ENCODE measurements at places on chromosomes 7 and 10.

GRCh38 chr10:63382066-63382465 lies 83.7 kb downstream of the JMJD1C start:
- DNase-seq, result peak; percentile 29

- DNase-seq, result no peak
These were observed 55.4 kb upstream of the IGFBP3 start for GRCh38 chr7:45976485-45976856.

DNA sequence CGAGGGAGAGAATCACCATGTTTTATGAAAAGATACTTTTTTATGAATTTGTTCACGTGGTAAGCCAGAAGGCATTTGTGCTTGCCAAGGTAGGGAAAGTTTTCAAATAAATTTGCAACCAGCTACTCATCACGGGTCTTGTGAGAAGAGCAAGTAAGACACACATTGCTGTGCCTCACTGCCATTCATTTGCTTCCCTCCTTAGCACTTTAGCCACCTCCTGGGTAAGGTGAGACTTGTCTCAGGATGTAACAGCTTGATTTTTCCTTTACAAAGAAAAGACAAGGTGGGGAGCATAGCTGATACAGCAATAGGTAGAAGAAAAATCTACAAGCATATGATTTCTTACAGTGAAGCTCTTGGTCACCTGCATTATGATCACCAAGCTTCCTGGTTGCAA lies 342.4 kb upstream of the GRM3 start:
- DNase-seq, result no peak

DNA sequence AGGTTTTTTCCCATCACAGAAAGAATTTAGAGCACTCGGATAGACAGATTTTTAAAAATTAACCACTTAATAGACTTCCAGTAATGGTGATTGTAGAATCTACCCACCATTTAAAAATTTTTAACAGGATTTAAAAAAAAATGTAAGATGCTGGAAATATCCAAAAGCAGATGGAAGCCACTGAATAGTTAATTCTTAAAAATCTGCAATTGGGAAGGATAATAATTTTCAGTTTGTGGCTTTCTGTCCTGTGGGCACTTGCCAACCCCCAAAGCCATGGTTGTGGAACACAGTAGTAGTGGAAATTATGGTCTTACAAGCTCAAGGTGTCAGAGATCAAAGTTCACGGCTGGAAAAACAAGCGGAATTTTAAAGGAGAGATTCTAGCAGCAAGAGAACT lies 101.0 kb upstream of the SP4 start:
- DNase-seq, result no peak

GRCh38 chr7:11698384-11698871 lies 133.6 kb downstream of the THSD7A start:
- DNase-seq, result no peak

DNA sequence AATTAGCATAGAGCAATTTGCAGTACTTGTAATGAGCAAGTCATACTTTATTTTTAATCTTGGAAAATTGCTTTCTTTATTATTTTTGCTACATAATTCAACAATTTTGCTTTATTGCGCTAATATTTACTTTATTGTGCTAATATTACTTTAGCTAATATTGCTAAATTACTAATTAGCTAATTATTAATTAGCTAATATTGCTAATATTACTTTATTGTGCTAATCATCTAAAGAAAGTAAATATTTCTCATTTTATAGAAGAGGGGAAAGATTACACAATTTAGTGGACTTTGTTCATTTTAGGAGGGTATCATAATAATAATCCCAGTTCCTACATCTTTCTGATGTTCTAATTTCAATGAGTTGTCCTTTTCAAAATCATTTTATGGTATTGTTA lies 61.2 kb downstream of the RUNDC3B start:
- DNase-seq, result no peak

DNA sequence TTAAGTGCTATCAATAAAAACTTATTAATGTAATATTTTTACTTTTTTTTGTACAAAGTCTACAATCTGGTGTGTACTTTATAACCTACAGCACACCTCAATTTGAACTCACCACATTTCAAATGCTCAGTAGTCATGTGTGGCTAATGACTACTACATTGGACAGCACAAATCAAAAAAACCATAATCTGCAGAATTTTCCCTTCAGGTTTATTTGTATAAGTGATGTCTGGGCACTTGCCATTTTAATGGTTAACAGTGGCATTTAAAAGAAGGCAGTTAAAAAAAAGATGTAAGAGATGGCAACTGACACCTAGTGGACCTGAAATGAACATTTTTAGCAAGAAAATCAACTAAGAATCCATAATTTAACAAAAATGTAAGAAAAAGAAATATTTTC lies 124.6 kb upstream of the NRBF2 start:
- DNase-seq, result no peak

DNA sequence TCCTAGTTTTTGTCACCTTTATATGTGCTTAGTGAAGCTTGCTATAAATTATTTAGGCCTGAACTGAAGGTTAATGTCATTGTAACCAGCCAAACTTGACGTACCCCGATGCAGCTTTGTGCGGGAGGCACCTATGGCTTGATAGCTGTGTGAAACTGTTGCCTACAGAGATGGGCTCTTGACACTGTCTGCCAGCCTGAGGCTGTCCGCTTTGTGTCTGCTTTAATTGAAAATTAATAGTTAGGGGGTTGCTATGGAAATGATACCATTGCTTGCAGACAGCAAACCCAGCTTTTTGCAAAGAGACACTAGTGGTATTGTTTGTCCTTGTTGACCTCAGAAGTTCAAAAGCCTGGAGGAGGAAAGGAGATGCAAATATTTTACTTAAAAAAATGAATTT lies 2.1 kb upstream of the FOXP2 start:
- no peak for DNase-seq

GRCh38 chr10:62017491-62017870 lies 116.0 kb downstream of the ARID5B start:
- no peak for DNase-seq

DNA sequence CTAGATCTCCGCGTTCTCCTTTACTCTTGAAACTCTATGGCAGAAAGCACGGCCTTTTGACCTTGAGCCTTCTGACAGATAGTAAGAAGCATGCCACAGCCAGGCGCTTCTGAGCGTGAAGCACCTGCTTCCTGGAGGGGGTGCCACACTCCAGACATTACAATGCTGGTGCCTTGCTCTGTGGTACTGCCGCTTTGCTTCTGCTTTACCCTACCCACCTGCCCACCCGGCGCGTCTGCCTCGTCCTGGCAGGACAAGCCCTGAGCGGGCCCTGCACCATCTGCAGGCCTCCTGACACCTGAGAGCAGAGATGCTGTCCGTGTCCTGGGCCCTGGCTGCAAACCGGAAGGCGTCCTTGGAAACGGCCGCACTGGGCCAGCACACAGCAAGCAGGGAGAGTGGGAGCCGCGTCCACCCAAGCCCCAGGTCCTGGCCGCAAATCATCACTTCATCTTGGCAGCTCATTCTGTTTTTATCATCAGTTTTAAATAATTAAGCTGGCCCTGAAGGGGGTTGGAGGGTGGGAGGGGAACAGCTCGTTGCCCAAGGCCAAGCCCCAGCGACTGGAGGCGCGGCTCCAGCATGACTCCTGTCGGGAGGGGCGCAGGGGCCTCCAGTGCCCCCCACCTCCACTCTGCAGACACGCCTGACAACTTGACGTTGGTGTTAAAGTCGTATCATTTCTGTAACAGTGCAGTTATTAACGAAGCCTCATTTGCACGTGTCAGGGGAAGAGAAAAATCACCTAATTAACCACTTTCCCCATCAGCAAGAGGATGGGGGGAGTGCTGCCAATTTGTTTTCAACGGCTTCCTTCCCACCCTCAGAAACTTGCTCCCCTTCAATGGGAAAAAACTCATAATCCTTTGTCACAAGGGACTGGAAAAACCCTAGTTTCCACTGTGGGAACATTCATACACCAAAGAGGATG lies 132.2 kb downstream of the MAD1L1 start:
- no peak for DNase-seq

- DNase-seq, result no peak
These were observed 76.3 kb downstream of the FOXI2 start for GRCh38 chr10:127813290-127813689.

DNA sequence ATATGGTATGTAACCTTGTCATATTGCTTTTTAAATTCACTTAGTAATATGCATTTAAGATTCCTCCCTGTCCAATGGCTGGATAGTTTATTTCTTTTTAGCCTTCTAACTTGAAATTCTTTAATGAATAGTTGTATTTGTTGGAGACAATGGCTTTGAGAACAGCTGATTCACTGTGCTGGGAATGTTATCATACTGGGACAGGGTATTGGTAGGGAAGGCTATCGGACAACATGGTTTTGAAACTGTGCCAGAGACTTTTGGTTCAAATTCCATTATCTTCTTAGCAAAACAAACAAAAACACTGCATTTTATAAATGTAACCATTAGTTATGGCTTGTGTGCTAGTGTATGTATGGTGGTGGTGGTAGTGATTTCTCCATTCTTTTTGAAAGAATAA lies 517.1 kb upstream of the ANKRD30A start:
- DNase-seq, result no peak

DNA sequence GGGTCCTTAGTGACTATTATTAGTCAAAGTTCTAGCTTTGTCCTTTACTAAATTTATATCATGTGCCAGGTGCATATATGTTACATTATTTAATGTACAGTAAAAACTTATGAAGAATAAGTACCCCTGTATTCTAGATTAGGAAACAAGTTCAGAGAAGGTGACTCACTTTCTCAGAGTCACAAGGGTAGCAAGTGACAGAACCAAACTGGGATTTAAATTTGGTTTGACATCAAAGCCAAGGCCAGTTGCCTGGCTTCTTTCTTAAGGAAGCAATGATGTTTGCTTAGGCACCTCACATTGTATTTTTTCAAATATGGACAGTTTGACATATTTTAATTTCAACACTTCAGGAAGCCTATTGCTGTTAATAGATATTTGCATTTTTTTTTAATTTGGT lies 2.5 kb downstream of the LSM8 start:
- peak; percentile 22 for DNase-seq

DNA sequence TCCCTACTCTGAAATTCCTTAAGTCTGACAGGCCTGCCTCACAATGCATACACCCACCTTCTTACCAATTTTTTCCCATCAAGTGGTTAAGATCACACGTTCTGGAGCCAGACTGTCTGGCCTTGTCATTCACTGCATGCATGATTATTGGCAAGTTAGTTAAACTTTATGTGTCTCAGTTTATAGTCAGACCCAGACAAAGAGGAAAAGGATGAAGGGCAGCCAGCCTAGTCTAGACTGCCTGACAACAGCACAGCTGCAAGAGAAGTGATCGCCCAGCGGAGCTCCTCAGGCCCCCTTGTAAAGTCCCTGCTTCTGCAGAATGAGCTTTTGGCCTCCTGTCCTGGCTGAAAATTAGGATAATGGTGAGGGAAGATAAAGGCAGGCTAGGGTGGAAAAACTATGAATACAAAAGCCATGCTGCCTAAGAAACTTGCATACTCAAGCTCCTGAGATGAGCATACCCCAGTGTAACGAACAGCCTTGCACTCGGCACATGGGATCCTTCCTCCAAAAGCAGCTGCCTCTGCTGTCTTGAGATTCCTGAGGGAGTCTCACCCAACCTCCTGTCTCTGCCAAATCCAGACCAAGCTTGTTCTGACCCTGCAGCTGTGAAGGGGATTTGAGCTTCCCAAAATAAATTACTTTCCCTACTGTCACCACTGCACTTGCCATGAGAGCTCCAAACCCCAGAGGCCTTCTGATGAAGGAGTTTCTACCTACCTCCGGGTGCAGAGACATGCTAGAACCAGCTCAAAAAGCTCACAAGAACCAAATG lies 26.7 kb upstream of the MRLN start:
- no peak for DNase-seq

DNA sequence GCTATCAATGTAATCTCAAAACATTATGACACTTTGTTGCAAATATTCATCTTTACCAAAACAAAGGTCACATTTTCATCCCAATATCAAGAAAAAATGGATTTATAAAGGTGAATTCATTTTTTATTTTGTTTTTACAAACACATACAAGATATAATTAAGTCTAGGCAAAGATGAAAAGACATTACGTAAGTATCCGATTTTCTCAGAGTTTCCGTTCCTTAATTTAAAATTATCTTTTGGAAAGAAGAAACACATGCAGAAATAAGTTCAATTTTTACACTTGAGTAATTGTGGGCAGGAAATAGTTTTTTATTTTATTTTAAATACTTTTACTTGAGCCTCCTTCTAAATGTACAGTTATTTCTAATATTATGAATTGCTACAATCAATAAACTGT lies 24.6 kb downstream of the RTKN2 start:
- no peak for DNase-seq

DNA sequence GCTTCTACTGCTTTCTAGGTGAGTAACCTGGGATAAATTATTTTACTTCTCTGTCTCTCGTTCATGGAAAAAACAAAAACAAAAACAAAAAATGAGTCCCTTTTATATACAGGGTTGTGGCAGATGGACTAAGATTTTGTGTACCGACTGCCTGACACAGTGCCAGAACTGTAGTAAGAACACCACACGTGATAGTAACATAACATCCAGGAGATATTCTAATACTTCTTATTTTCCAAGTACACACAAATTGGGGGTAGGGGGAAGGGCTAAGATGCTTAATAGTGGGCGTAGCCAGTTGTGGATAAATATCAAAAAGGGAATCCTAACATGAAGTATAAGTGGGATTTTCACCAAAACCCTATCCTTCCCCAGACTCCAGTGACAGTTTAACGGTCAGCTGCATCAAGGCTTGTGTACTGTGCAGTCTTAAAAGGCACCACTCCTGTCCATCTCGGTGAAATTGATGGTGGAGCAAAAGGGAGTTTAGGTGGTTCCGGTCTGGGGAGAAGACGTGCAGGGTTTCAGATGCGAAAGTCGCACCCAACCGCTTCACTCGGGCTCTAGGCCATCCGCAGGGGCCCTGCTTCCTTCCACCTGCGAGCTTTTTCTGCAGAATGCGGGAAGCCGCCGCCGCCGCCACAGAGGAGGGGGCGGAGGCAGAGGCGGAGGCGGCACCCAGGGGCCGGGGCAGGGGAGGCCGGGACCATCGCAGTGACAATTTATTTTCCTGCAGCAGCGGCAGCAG lies at the start of gene STAMBPL1:
Gene STAMBPL1 (plus strand): TSS at position 712 of the 748 bp plus-strand sequence. CDS start 21,464 bp downstream, outside the sequence.
- DNase-seq, result no peak

DNA sequence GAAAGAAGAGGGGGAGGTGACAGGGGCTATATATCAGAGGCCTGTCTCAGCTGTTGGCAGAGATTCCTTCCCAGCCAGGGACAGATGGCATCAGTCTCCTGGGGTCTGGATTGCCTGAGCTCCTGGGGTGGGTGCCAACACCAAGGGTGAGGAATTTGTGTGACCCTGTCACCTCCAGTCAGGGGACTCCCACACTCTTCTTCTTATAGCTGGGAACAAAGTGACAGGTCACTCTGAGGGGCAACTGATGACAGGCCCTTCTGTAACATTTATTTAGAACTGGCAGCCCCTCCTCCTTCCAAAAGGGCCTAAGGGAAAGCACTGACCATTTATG lies 53.7 kb upstream of the DUSP5 start:
- no peak for DNase-seq

DNA sequence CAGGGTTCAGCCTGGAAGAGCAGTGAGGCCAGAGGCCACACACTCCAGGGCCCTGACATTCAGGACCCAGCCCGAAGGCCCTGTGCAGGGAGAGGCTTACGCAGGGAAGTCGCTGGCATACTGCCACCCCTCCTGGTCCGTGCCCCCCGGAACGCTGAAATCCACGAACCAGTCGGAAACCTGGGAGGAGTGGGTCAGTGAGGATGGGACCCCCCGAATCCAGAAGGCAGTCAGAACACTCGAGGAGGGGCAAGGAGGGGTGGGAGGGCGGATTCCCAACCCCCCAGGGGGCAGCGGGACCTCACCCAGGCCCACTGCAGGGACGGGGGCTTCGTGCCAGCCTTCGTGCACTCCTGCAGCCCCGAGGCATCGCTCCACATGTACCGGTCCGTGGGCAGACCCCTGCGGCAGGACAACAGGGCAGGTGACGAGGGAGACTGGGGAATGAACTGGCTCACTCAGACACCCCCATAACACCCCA lies 13.5 kb downstream of the BHLHA15 start:
- no peak for DNase-seq

- DNase-seq, result no peak
These were observed 27.0 kb downstream of the ZNF438 start for GRCh38 chr10:31004611-31005193.

All from hematopoietic multipotent progenitor cell treated with erythropoietin and hydrocortisone succinate and interleukin-3 and kit ligand, for 17 days (in vitro differentiated cells).